ENCODE measurements at places on chromosomes 2 and 18. TPM values are rescaled to one million over a fixed set of nuclear protein-coding genes. Genes with fewer than 3 reads are reported as not detected.
A peak's percentile ranks its signal among the peaks of the same experiment; 100 is the strongest.

The MIB1 gene
- total RNA-seq, result 23.5 TPM

The RGPD8 gene
- total RNA-seq, result 10.8 TPM

The CCDC141 gene
- 16.8 TPM for total RNA-seq

The INO80B gene
- total RNA-seq, result 58.3 TPM

The CRYGD gene
- total RNA-seq, result not detected

The IL36A gene
- total RNA-seq, result not detected

The LOXHD1 gene
- total RNA-seq, result not detected

The KIF5C gene
- 17.0 TPM for total RNA-seq

The CGREF1 gene
- 1.1 TPM for total RNA-seq

The CEP76 gene
- total RNA-seq, result 9.7 TPM

The HMSD gene
- total RNA-seq, result 1.6 TPM

DNA sequence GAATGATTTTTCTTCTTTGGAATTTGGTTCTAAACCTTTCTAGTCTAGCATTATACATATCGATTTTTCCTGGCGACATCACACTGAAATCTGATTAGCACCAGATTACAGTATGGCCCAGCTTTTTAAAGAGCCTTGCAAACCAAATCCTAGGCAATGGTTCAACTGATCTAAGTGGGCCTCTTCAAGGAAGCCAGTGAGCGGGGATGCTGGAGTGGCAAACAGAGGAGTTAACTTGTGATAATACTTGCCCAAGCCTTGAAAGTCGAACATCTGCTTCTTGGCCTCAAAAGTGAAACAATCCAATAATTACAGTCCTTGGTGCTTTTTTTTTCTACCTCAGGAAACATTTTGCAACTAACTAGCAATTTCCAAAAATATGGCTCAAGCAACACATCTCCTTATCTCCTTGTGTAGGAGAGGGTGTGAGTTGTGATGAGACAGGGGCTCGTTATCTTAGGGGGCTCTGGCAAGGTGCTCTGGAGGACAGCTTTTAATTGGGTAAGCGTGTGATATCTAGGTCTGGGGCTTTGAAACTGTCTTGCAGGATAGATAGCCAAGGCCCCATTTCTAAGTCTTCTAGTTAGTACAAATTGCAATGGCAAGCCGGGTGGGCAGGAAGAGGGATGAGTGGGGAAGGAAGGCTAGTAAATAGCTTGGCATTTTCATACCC, 240.2 kb upstream of the CCDC68 start:
- H3K4me1 ChIP-seq, result no peaks in the 10 kb centered on the region
- DNase-seq, result no peak
- H3K27me3 ChIP-seq, result no peaks in the 10 kb centered on the region
- H3K27ac ChIP-seq, result no peak overlapping the region
- H3K36me3 ChIP-seq, result no peaks in the 10 kb centered on the region

DNA sequence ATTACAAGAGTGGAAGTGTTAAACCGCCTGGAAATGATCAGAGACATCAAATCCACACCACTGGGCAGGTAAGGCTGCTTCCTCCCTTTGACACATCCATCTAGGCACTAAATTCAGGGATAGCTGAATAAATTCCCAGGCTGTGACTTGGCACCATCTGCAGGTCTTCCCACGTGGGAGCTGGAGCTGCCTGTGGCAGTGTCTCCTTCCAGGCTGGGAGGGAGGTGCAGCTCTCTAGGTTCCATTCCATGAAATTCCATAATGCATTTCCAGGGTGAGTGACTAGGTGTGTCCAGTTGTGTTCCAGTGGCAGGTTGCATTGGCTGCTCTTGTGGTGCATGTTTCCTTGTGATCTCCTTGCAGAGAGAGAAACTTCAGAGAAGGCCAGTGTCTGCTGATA, 188.9 kb upstream of the CXCR4 start:
- peaks cover 3% of the 10 kb centered on the region for H3K4me1 ChIP-seq
- DNase-seq, result no peak
- no peak overlapping the region for H3K4me3 ChIP-seq
- no peak overlapping the region for H3K27ac ChIP-seq

- peak overlapping the region; percentile 19 for H3K4me3 ChIP-seq
- H3K27me3 ChIP-seq, result no peaks in the 10 kb centered on the region
- peaks cover 4% of the 10 kb centered on the region for H3K4me1 ChIP-seq
- DNase-seq, result no peak
These were observed 19.4 kb downstream of the DOK1 start for GRCh38 chr2:74573747-74574562.

- no peaks in the 10 kb centered on the region for H3K4me1 ChIP-seq
- no peak for DNase-seq
- H3K27me3 ChIP-seq, result peaks cover 2% of the 10 kb centered on the region
- no peak overlapping the region for H3K4me3 ChIP-seq
These were observed 207.6 kb upstream of the TANK start for GRCh38 chr2:160952464-160953254.

GRCh38 chr2:168970711-168971233, 60.4 kb downstream of the ABCB11 start:
- H3K27ac ChIP-seq, result no peak overlapping the region
- no peak for DNase-seq
- H3K4me1 ChIP-seq, result no peaks in the 10 kb centered on the region
- H3K27me3 ChIP-seq, result no peaks in the 10 kb centered on the region
- no peaks in the 10 kb centered on the region for H3K36me3 ChIP-seq

DNA sequence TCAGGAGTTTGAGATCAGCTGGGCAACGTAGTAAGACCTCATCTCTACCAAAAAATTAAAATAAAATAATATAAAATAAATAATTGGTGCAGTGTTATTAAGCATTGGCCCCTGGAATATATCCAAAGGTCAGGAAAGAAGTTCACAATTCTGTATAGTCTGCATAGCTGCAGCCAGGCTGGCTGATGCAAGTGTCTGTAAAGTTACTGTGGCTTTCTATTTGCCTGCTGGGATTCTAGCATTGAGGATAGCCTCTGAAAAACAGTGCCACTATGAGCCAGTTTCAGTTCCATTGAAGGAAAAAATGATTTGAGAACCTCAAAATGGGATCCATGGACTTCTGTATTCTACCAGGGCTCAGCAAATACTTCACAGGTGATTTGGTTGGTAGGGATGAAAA, 208.6 kb downstream of the PARD3B start:
- no peaks in the 10 kb centered on the region for H3K36me3 ChIP-seq
- DNase-seq, result no peak

- H3K36me3 ChIP-seq, result no peaks in the 10 kb centered on the region
- no peak overlapping the region for H3K4me3 ChIP-seq
- no peaks in the 10 kb centered on the region for H3K27me3 ChIP-seq
- H3K27ac ChIP-seq, result no peak overlapping the region
- H3K4me1 ChIP-seq, result no peaks in the 10 kb centered on the region
These were observed 100.6 kb upstream of the FN1 start for GRCh38 chr2:215536510-215536909.

- no peak overlapping the region for H3K27ac ChIP-seq
- H3K36me3 ChIP-seq, result no peaks in the 10 kb centered on the region
These were observed 65.7 kb downstream of the LRRTM1 start for GRCh38 chr2:80238692-80239469.

DNA sequence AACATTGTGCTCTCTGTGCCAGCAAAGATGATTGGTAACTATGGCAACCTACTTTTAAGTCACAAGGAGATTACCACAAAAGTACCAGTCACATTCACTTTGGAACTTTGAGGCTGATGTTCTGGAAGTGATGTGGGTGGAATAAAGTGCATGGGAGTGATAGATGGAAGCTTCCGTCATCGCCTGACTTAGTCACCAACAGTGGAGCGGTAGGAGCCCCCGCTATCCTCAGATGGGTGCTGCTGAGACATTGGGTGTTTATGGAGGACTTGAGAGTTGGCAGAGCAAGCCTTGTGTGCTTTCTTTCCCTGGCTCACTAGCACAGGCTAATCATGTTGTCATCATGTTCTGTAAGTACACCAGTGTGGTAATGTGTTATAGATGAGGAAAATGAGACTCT, 4.6 kb downstream of the PPP1R7 start:
- H3K27ac ChIP-seq, result no peak overlapping the region
- H3K4me1 ChIP-seq, result peaks cover 6% of the 10 kb centered on the region
- H3K36me3 ChIP-seq, result peaks cover 52% of the 10 kb centered on the region
- no peak for DNase-seq
- no peaks in the 10 kb centered on the region for H3K27me3 ChIP-seq

GRCh38 chr2:9247786-9248185, 41.2 kb downstream of the ASAP2 start:
- no peak overlapping the region for H3K27ac ChIP-seq
- no peaks in the 10 kb centered on the region for H3K4me1 ChIP-seq
- DNase-seq, result no peak
- H3K27me3 ChIP-seq, result no peaks in the 10 kb centered on the region
- no peaks in the 10 kb centered on the region for H3K36me3 ChIP-seq

DNA sequence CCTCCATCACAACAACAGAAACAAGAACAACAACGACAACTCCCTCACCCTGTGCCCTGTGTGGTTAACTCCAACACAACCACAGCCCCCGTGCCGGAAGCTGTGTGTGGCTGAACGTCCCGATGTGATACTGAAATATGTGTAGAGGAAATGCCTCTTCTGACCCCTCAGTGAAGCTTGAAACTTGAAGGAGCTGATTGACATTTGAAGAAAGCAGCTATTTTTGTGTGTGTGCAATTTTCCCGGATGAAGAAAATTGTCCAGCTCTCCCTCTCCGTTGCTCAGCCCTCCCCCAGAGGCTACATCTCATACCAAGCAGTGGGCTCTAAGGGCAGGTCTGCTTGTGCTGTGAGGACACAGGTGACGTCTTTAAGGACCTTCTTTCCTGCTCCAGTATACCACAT, 173.8 kb downstream of the ICOS start:
- H3K4me1 ChIP-seq, result peaks cover 39% of the 10 kb centered on the region
- H3K36me3 ChIP-seq, result no peaks in the 10 kb centered on the region
- no peaks in the 10 kb centered on the region for H3K27me3 ChIP-seq

- no peak overlapping the region for H3K27ac ChIP-seq
- H3K4me1 ChIP-seq, result no peaks in the 10 kb centered on the region
- H3K4me3 ChIP-seq, result no peak overlapping the region
- H3K27me3 ChIP-seq, result no peaks in the 10 kb centered on the region
- DNase-seq, result peak; percentile 40
These were observed 201.4 kb downstream of the SOCS6 start for GRCh38 chr18:70489986-70490933.

GRCh38 chr2:50077190-50077737, 922.9 kb upstream of the FSHR start:
- H3K27ac ChIP-seq, result no peak overlapping the region
- no peak for DNase-seq
- H3K27me3 ChIP-seq, result no peaks in the 10 kb centered on the region

GRCh38 chr2:203758841-203759689, 52.6 kb downstream of the CD28 start:
- no peak for DNase-seq
- peaks cover 16% of the 10 kb centered on the region for H3K4me1 ChIP-seq
- H3K36me3 ChIP-seq, result peaks cover 2% of the 10 kb centered on the region
- H3K27me3 ChIP-seq, result no peaks in the 10 kb centered on the region
- H3K27ac ChIP-seq, result no peak overlapping the region
- no peak overlapping the region for H3K4me3 ChIP-seq

GRCh38 chr2:46252891-46253659, 44.1 kb upstream of the EPAS1 start:
- DNase-seq, result no peak
- no peaks in the 10 kb centered on the region for H3K27me3 ChIP-seq
- no peak overlapping the region for H3K27ac ChIP-seq
- H3K4me1 ChIP-seq, result peaks cover 3% of the 10 kb centered on the region
- no peaks in the 10 kb centered on the region for H3K36me3 ChIP-seq

DNA sequence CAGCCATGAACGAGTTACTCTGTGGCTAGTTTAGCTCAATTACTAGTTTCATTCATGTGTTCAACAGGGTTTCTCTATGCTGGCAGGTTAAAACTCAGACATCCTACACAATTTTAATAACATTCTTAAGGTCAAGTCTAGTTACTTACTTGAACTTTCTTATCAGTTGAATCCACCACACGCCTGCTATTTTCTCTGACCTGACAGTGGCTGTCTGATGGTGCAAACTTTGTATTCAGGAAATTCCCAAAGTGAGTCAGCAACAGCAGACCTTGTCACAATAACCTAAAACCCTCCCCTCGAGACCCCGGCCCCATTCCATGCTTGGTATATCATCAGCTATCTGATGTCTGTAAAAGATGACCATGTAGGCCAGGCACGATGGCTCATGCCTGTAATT, 20.8 kb upstream of the CIDEA start:
- H3K27ac ChIP-seq, result no peak overlapping the region
- H3K27me3 ChIP-seq, result peaks cover 28% of the 10 kb centered on the region
- no peak for DNase-seq
- H3K4me3 ChIP-seq, result no peak overlapping the region

Measured in T-cell (primary cell).